ENCODE measurements at places on chromosomes 4 and X. TPM values are rescaled to one million over a fixed set of nuclear protein-coding genes. Genes with fewer than 3 reads are reported as not detected.

DNA sequence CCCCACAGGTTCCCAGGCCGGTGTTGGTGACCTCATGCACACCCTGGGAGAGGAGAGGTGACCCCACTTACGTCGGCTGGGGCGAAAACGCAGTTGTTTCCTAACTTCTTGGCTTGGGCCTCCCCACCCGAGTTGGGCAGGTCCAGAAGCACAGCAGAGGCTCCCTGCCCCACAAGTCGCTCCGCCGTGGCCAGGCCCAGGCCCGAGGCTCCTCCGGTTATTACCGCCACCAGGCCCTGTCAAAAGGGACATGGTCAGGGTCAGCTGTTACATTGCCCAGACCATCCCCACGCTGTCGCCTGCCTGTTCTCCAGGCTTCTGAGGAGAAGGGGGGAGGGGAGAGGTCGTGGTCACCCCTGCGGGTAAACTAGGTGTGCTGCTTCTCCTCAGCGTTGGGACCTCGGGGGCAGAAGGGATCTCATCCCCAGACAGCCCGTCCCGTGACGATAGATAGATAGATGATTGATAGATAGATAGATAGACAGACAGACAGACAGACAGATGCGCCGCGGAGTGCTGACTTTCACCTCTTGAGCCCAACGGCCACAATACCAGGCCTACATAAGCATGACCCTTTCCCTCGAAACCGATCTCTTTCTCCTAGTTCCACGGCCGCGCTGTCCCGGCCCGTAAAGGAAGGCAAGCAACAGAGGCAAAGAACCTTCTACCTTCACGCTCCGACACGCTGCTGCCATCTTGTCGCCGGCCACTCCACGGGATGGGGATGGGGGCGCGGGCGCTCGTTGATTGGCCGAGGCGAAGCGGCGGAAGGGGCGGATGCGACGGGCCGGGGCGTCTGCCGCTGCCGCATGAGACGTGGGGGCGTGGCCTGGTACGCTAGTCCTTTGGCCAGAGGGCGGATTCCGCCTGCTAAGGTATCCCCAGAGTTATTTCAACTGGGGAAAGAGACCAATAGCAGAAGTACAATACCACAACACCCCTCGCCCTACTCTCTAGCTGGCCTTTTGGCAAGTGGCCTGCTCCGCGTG, at the start of gene HSD17B10:
TSS of gene HSD17B10 (minus strand) at position 720 of the 989 bp plus-strand sequence. CDS start at position 695, 25 bp downstream.
- DNase-seq: peak; percentile 51

GRCh38 chr4:82423245-82424054, 6.8 kb downstream of the HNRNPDL start:
- DNase-seq: no peak

DNA sequence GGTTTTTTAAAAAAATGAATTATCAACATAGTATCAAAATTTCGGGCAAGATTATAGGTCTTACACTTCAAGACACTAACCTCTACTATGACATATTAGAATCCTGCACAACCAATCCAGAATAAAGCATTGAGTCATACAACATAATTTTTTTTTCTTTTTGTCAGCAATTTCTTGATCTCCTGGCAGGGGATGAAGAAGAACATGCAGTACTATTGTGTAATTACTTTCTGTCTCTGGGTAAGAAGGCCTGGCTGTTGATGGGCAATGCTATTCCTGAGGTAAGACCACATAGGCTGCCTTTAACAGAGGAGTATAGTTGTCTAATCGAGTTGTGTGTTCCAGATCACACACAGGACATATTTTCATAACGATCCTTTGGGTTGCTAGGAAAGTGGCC, 67.5 kb downstream of the FBXL5 start:
- no peak for DNase-seq

DYNLT3 gene
- total RNA-seq: 13.7 TPM

TIMP1 gene
- 51.4 TPM for total RNA-seq

GPAT3 gene
- 35.0 TPM for total RNA-seq

Measured in skin of body (tissue), 3 donors.